Cardiac fibroblast (primary cell): ENCODE measurements at places on chromosomes 2 and 18.

GRCh38 chr2:132664096-132664495, 5.9 kb downstream of the LYPD1 start:
- no peak for DNase-seq

DNA sequence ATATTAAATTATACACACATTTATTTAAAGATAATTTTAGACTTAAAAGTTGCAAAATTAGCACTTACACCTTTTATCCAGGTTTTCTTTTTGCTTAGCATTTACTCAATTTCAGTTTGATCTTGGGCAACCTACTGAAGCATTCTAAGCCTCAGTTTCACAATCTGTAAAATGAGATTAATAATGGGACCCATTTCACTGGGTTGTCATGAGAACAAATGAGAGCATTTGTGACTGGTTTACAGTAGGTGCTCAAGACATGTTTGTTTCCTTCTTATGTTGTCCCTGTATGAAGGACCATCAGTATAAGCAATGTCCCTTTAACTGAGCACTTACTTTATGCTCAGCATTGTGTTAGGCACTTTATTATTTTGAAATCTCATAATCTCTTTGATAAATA, 4.8 kb upstream of the FBLN7 start:
- no peak for DNase-seq

- DNase-seq, result no peak
Observed at GRCh38 chr18:74257083-74257482, 34.7 kb downstream of the CYB5A start.

- DNase-seq, result no peak
Observed at GRCh38 chr2:187916799-187917198, 362.6 kb upstream of the TFPI start.

GRCh38 chr2:218898109-218898878, 17.6 kb downstream of the WNT10A start:
- peak; percentile 51 for DNase-seq

GRCh38 chr2:241136191-241136590, 13.1 kb downstream of the PASK start:
- no peak for DNase-seq

GRCh38 chr2:156445296-156446220, 9.4 kb downstream of the GPD2 start:
- peak; percentile 86 for DNase-seq

GRCh38 chr2:177400337-177400923, 7.9 kb downstream of the AGPS start:
- DNase-seq, result no peak

- peak; percentile 11 for DNase-seq
Observed at GRCh38 chr2:179677077-179677688, 184.2 kb downstream of the ZNF385B start.

DNA sequence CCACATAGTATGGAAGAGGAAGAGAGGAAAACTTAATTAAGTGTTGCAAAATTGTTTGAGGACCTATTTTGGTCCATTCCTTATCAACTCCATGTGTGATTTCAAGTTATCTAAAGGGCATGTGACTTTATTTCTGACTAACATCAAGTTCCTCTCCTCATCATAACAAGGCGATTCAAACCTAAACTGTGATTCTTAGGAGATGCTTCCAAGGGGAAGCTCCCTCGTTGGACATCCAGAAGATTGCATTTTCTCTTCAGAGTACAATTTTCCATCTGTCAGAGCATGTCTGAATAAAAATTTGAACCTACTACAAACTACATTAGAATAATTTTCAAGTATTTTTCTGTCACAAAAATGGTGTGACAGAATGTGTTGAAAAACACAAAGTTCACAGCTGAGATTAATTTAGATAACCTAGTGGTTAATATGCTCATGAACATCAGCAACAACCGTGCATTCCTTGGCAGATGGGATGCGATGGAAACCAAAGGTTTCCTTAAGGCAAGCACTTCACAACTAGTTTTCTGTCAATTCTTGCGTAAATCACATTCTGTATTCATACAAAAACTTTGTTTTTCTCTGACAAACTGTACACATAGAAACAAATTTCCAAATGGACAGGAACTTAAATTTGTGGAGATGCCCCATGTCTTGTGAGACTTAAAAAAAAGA, 4.2 kb downstream of the SFT2D3 start:
- DNase-seq, result no peak

- no peak for DNase-seq
Observed at GRCh38 chr2:71922499-71923142, 225.0 kb downstream of the CYP26B1 start.

DNA sequence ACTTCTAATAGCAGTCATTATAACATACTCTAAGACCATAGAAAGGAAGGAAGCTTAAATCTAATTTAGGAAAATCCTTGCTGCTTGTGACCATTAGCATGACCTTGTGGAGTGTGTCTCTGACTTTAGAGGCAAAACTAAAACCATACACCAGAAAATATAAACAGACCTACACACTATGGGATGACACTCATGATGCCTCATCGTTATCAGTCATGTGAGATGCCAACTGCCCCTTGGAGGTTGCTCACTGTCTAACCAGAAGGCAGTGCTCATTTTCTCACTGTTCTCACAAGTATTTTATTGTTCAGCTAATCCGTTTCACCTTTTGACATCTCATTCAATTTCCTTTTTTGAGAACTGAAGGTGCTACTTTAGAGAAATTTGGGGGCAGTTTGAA, 376.9 kb downstream of the RND3 start:
- DNase-seq, result no peak

DNA sequence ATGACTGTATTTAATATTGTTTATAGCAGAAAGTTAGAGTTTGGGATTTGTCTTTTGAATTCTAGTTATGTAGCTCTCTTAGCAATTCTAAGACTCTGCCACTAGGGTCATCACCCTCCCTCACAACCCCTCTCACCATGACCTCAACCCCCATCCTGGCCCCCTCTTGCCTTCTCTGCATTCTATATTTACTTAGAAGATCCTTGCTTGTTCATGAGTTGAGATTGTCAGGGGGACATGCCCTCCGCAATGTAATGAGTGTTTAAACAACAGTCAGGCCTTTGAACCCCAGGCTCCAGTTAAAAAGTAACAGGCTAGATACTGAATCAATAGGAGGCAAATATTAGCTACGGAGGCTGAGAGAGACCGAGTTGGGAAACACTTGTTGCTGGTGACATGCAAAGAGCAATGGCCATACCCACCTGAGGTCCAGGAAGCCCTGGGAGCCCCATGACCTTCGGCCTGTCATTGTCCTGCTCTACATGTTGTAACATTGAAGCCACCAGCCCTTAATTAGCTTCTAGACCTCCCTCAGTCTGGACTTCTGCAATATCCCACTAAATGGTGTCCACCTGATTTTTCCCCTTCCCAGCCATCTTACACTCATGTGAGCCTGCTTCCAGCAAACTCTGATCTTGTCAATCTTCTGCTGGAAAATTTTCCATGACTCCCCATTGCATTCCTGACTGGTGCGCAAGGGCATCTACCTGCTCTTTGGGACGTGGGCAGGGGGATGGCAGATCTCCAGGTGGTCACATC, 221.1 kb downstream of the ALPK2 start:
- no peak for DNase-seq

DNA sequence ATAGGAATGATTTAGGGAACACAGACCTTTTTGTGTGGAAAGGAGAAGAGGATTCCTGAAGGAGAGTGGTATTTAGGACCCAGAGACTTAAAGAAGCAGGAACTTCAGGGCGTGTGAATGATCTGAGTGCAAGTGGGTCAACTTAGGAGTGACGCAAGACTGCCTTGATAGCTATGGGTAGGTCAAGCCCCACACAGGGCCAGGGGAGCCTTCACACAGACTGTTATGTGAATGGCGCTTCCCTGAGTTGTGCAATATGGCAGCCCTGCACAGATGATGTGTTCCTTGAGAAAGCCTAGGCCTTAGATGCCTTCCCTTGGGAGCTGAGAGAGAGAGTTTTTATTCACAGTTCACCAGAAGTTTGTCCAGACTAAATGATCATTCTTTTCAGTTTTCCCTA, 47.1 kb upstream of the IGFBP5 start:
- peak; percentile 11 for DNase-seq
